NCI-H1417 treated with DMSO at 0.1 percent for 48 hours (cell line): ENCODE measurements at places on chromosomes 12 and 14.

GRCh38 chr12:93116632-93117031, 187.5 kb upstream of the EEA1 start:
- DNase-seq, result no peak

GRCh38 chr12:30953257-30953656, 26.7 kb downstream of the TSPAN11 start:
- DNase-seq, result no peak

GRCh38 chr14:70069186-70069585, 119.6 kb downstream of the SLC8A3 start:
- no peak for DNase-seq

DNA sequence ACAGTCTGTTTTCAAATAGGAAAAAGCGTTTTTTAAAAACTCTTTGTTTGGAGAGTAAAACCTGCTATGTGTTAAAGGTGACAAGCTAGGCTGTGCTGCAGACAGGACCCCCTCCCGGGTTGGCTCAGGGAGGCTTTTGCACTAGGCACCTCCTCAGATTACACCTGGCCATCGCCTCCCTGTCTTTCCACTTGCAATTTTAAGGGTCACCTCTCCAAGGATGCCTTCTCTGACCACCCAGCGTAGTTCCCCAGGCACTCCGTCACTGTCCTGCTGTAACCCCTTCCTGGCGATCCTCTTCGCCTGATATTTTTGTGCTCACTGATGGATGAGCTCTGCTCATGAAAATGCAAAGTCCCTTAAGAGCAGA, 80.7 kb downstream of the NTF3 start:
- no peak for DNase-seq

DNA sequence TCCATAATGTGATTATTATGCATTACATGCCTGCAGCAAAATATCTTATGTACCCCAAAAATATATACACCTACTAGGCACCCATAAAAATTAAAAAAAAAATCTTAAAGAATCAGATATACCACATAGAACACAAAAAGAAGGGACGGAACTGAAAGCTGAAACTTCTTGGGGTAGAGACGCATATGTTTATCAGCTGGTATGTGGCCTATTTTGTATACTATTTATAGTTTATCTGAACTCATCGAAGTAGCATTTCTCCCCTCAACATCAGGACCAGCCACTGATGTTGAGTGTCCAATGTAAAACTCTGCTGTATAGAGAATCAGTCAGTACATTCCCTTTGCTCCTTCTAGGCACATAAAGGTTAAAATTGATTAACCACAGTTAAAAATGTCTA, 22.9 kb upstream of the SOS2 start:
- no peak for DNase-seq

DNA sequence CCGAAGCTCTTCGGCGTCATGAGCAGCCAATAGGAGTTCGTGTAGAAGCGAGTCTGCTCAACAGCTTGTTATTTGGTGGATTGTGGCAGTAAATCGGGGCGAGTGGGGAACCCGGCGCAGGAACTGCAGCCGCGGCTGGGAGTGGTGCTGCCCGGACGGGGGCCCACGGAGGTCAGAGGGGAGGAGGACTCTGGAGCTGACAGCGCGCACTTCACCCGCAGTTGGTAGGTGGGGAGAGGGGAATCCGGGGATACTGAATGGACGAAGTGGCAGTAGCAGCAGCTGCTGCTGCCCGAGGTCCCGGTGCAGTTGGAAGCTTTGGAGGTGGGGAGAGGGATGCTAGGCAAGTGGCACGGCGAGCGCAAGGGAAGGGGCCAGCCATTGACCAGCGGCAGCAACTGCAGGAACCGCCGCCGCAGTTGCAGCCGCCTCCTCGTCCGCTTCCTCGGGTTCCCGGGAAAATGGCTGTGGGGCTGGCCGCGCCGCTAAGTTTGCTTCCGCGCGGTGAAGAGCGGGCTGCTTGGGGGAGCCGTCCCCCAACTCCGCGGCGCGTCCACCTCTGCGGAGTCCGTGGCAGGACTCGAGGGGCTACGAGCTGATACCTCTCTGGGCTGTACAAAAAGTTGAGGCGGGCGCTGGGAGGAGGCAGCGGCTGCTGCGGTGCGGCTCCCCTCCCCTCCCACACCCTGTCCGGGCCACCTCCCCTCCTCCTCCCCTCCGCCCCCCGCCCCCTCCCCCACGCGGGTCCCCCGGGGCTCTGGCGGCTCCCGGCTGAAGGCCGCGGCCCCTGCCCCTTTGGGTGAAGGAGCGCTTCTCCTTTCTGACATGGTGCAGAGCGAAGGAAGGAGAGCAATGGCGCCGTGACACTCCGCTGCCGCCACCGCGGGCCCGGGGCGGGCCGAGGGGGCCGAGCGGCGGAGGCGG, at the start of gene ARID4A:
Gene ARID4A, plus strand, starts transcription at position 79 of the 924 bp plus-strand sequence. CDS start 1,300 bp downstream, outside the sequence.
- DNase-seq, result no peak

- DNase-seq, result no peak
Observed at GRCh38 chr14:102375119-102375518, 12.4 kb downstream of the TECPR2 start.

GRCh38 chr12:5997260-5997659, 52.2 kb upstream of the ANO2 start:
- no peak for DNase-seq

- no peak for DNase-seq
Observed at GRCh38 chr12:25005376-25005775, 56.5 kb upstream of the BCAT1 start.

DNA sequence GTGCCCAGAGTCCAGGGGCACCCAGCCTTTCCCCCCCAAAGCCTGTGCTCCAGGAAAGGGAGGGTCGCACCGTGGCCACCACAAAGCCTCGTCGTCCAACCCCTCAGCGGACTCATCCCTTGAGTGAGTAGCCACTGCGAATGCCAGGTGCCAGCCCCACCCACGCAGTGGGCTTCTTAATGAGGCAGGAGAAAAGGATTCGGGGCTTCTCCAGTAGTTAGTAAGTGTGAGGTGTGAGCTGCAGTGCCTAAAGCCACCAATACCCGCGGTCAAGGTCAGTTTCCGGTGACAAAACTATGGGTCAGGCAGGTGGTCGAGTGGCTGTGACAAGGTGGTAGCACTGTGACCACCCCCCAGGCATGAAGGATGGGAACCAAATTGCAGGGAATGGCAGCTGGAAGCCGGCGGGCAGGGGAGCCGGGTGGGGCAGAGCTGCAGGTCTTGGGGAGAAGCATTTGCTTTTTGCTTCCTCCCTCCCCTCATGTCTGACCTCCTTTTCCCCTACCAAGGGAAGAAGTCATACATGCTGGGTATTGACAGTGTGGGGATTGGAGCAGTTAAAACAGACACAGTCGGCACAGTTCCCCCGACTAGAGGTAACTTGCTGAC, 8.0 kb downstream of the RAN start:
- no peak for DNase-seq

DNA sequence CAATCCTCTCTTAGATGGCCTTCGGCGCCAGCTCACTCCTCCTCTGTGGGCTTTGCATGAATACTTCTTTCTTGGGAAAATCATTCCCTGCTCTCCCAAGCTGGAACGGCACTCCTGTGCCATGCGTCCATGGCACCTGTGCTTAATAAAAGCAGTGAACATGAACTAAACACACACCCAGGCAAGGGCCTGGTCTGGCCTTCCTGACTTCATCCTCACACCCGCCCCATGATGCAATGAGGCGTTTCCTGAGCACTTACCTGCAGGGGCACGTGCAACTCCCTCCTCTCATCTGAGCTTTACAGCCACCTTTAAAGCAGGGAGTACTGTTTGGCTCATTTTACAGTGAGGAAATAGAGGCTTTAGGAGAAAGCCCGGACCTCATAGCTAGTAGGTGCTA, 219.8 kb downstream of the SLC41A2 start:
- DNase-seq, result no peak

DNA sequence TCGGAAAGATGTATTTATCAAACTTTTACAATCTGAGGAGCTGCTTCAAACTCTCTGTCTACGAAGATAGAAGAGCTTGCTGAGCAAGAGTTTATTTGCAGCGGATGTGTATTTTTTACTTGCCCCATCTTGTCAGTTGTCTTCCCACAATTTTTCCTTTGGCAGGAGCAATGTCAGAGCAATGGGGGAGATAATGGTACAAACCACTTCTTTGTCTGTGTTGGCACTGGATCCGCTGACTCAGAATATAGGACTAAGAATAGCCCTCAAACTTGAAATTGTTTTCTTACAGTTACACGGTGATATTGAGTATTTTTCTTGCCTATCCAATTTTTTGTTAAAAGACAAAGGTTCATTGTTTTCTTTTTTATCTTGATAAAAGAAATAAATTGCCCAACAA, 27.6 kb downstream of the HELB start:
- DNase-seq, result no peak

DNA sequence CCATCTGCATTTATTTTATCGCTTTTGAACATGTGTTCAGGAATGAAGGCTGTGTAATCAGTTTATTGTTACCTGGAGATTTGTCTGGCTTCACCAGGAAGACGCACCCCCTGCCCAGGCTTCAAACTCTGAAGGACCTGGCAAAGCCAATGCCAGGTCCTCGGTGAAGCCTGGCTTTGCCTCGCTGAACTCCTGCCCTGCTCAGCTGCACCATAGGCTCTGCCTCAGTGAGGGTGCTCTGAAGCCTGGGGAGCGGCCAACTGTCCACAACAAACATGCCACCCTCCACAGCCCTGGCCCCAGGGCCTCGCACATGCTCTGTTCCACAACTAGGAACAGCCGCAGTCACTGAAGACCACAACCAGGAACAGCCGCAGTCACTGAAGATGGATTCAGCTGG, 66.9 kb downstream of the NTF3 start:
- DNase-seq, result no peak

- DNase-seq, result no peak
Observed at GRCh38 chr12:57547288-57548012, 458 bp upstream of the DCTN2 start.

GRCh38 chr12:117498256-117498655, 136.8 kb upstream of the NOS1 start:
- DNase-seq, result no peak

- no peak for DNase-seq
Observed at GRCh38 chr12:57216014-57216911, at the start of gene NXPH4. Gene NXPH4, plus strand, starts transcription at chr12:57216794. Its CDS starts 176 bp downstream, at chr12:57216970.

- DNase-seq, result no peak
Observed at GRCh38 chr14:96793547-96793946, 3.6 kb upstream of the VRK1 start.

GRCh38 chr12:132270969-132271754, 58.2 kb downstream of the GALNT9 start:
- no peak for DNase-seq

DNA sequence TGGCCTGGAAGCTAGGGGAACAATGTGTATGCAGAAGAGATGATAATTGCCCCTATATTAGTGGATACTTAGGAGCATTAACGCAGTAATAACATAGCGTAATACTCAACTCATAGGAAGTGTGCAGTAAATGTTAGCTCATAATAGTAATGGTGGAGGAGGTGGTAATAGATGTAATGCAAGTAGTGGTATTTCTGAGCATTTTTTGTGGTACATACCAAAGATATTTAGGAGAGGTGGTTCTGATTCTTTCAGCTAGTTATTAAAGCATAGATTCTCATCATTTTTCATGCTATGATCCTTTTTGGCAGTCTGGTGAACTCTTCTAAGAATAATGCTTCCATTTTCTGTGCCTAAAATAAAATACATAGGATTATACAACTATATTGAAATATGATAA, 233.1 kb downstream of the PTPRO start:
- no peak for DNase-seq

DNA sequence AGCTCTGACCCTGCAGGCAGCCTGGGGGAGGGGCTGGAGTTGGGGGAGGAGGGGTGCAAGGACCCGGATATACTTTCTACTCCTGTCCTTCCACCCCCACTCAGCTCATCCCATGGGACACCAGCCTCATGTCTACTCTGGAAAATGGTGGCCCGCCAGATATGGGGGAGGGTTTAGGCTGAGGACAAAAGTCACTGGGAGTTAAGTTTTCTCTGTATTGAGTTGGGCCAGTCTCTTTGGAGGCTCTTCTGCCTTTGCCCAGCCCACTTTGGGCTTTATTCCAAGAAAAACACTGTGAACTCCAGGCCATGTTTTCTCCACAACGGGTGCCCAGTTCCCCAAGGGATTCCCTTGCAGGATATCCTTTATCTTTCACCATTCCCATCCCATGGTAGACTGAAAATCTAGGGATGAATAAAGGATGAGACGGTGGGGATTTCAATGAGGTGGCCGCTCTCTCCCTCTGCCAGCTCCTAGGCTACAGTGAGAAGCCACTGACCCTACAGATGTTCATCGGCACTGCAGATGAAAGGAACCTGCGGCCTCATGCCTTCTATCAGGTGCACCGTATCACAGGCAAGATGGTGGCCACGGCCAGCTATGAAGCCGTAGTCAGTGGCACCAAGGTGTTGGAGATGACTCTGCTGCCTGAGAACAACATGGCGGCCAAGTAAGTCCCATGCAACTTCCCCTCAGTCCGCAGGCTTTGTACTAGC, 4.9 kb downstream of the NFATC4 start:
- DNase-seq, result no peak

DNA sequence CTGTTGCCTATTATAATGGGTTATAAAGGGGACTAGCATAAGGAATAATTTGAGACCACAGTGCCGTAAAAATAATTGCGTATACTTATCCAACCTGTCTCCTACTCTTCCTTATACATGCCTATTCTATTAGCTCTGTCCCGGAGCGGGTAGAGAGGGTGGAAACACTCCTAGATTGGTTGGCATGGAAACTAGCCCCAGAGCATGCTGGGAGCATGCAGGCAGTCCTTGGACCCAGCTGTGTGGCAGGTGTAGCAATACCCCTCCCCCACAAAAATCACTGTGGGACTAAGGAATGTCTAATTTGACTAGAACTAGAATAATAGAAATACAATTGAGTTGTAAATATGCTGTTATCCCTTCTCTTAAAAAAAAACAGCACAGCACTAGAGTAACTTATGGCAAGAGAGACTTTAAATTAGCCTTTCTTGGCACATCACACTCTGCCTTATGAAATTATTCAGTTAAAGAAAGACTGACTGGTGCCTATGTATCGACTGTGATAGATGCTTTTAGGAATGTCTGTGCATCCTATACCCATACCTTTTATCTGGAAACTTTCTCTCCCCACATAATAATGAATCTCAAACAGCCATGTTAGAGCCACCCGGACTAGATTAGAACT, 244.0 kb upstream of the DAAM1 start:
- no peak for DNase-seq

DNA sequence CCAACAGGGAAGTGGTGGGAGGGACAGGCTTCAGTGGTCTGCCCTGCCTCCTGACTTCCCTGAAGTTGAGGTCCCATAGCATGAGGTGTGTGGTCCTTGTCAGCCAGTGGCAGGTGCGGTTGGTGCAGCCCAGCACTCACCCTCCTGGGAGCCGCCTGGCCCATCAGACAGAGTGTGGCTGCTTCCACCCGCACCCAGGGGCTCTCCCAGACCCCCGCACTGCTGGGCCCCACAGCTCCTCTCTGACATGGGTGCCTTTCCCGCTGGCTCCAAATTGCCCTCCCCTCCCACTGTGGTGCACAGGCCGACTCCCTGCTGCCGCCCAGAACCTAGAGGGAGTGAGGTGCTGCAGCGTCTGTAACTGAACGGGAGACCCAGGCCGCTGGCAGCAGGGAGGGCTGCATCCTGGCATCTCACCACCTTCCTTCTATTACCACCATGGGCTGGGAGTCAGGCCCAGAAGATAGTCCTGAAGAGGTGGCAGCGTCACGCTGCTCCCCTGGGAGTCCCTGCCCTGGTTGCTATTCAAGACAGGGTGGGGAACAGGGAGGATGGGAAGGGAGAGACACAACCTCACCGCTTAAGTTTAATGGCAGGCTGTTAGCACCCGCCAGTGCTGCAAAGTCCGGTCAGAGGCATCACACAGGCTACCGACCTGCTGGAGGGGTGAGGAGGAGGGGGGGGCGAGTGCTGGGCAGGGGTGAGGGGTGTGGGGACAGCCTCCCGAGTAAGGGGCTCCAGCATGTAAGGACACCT, 180.6 kb upstream of the PRMT8 start:
- DNase-seq, result no peak
